Hepatocyte (in vitro differentiated cells): ENCODE measurements at places on chromosomes 7 and 10. TPM values are rescaled to one million over a fixed set of nuclear protein-coding genes. Genes with fewer than 3 reads are reported as not detected.

The SLC13A1 gene
- 0.07 and 0.28 TPM in 2 replicates for total RNA-seq

The EVX1 gene
- 1.1 and 1.6 TPM in 2 replicates for total RNA-seq

The SMKR1 gene
- 0.88 TPM in 1 of 2 replicates, not detected in the other for total RNA-seq

DNA sequence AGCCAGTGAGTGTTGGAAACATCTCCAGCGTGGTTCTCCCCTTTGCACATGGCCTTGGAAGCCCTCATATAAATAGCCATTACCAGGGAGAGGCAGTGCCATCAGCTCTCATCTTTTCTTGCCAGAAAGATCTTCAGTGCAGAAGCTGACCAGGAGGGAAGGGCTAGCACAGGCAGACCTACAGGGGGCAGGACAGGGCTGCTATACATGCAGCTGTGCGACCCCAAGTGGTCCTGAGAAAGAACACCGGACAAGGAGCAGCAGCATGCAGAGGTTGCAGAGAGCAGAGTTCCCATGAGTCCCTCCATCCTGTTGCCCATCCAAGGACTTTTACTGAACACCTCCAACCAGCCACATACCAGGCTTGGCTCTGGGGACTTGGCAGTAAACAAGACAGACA is 17.1 kb downstream of the GRID1 start:
- H3K4me3 ChIP-seq, result no peak overlapping the region
- no peak for DNase-seq
- H3K27me3 ChIP-seq, result peaks cover 4% of the 10 kb centered on the region
- H3K4me1 ChIP-seq, result peaks cover 5% of the 10 kb centered on the region
- no peaks in the 10 kb centered on the region for H3K36me3 ChIP-seq

The GPR22 gene
- total RNA-seq, result 0.07 and 0.08 TPM in 2 replicates

GRCh38 chr7:55107946-55108345 is 89.1 kb downstream of the EGFR start:
- no peaks in the 10 kb centered on the region for H3K36me3 ChIP-seq
- peaks cover 54% of the 10 kb centered on the region for H3K4me1 ChIP-seq

DNA sequence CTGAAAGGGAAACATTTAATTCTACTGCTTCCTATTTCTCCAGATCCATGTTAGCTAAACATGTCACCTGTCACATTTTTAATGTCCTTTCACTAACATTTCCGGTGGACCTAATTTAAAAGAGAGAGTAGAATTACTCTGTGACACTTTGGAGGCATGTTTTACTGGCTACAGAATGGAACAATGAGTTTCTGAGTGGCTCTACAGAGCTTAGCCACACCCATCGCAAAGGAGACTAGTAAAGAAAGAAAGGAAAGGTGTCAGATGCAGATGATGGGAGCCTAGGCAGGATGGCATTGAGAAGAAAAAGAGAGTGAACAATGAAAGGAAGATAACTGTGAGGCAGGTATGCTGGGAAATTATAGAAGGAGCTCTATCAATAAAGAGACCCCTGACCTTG is 35.9 kb downstream of the NDUFB2 start:
- no peak for DNase-seq
- no peak overlapping the region for H3K27ac ChIP-seq
- no peak overlapping the region for H3K4me3 ChIP-seq
- no peaks in the 10 kb centered on the region for H3K36me3 ChIP-seq

GRCh38 chr10:122678266-122678665 is 21.4 kb downstream of the C10orf120 start:
- no peaks in the 10 kb centered on the region for H3K36me3 ChIP-seq
- no peaks in the 10 kb centered on the region for H3K4me1 ChIP-seq
- DNase-seq, result no peak
- H3K27me3 ChIP-seq, result peaks cover 7% of the 10 kb centered on the region
- no peak overlapping the region for H3K4me3 ChIP-seq
- no peak overlapping the region for H3K27ac ChIP-seq

- H3K4me1 ChIP-seq, result no peaks in the 10 kb centered on the region
- no peaks in the 10 kb centered on the region for H3K36me3 ChIP-seq
- H3K27me3 ChIP-seq, result no peaks in the 10 kb centered on the region
- no peak overlapping the region for H3K27ac ChIP-seq
Measured at GRCh38 chr7:17168416-17168815, 130.0 kb upstream of the AHR start.

DNA sequence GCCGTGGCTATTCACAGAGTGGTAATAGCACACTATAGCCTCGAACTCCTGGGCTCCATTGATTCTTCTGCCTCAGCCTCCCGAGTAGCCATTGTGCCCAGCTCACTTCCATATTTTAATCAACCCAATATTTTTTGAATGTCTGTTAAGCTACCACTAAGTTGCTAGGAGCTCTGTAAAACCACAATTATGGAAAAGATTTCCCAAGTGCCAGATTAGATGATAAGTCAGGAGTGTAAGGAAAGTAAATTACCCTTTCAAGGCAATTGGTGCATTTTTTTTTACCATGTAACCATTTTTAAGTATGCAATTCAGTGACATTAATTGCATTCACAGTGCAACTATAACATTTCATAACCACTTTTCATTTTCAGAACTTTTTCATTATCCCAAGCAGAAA is 87.5 kb upstream of the GATAD1 start:
- no peaks in the 10 kb centered on the region for H3K36me3 ChIP-seq
- H3K27ac ChIP-seq, result no peak overlapping the region
- DNase-seq, result no peak
- H3K27me3 ChIP-seq, result no peaks in the 10 kb centered on the region
- no peaks in the 10 kb centered on the region for H3K4me1 ChIP-seq

- DNase-seq, result no peak
- no peaks in the 10 kb centered on the region for H3K36me3 ChIP-seq
- no peaks in the 10 kb centered on the region for H3K27me3 ChIP-seq
- peak overlapping the region; percentile 98 for H3K4me3 ChIP-seq
- H3K4me1 ChIP-seq, result peaks cover 41% of the 10 kb centered on the region
- peak overlapping the region; percentile 83 for H3K27ac ChIP-seq
Measured at GRCh38 chr10:121595351-121595805, 2.9 kb downstream of the FGFR2 start.

DNA sequence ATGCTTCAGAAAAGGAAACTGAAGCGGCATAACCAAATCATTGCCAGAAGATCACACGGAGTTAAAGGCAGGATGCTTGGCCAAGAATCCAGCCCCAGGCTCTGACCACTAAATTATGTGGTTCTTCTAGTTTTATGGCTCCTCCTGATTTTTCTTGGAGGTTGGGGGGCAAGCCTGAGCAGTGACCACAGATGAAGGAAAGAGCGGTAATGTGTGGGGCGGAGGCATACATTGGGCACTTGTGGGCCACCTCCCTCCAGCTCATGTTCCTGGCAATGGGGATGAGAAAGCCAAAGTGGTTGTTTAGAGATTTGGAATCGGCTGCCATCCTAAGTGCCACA is 3.2 kb downstream of the TRPV6 start:
- no peak for DNase-seq
- no peaks in the 10 kb centered on the region for H3K4me1 ChIP-seq
- H3K36me3 ChIP-seq, result no peaks in the 10 kb centered on the region

DNA sequence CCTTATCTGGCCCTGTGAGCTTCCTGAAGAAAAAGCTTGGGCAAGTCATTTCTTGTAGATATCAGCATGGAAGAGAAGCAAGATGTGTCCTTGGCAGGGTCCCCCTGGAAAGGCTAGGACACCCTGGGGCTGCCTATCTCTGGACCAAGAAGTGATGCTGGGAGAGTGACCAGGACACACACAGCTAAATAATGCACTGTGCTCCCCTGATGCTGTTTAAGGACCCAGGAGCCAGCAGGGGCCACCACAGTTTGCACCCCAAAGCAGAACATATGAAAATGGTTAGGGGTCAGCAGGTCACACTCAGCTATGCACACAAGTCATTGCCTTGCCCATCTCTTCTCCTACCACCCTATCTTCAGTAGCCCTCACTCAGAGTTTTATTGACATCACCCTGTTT is 47.9 kb upstream of the GPR26 start:
- H3K27me3 ChIP-seq, result no peaks in the 10 kb centered on the region
- no peak overlapping the region for H3K27ac ChIP-seq
- no peak for DNase-seq
- H3K4me1 ChIP-seq, result no peaks in the 10 kb centered on the region

- H3K36me3 ChIP-seq, result no peaks in the 10 kb centered on the region
- H3K4me3 ChIP-seq, result no peak overlapping the region
- no peaks in the 10 kb centered on the region for H3K27me3 ChIP-seq
- H3K27ac ChIP-seq, result no peak overlapping the region
Measured at GRCh38 chr7:31437250-31437865, 76.5 kb upstream of the ITPRID1 start.

The CAV2 gene
- 35.5 and 49.2 TPM in 2 replicates for total RNA-seq

DNA sequence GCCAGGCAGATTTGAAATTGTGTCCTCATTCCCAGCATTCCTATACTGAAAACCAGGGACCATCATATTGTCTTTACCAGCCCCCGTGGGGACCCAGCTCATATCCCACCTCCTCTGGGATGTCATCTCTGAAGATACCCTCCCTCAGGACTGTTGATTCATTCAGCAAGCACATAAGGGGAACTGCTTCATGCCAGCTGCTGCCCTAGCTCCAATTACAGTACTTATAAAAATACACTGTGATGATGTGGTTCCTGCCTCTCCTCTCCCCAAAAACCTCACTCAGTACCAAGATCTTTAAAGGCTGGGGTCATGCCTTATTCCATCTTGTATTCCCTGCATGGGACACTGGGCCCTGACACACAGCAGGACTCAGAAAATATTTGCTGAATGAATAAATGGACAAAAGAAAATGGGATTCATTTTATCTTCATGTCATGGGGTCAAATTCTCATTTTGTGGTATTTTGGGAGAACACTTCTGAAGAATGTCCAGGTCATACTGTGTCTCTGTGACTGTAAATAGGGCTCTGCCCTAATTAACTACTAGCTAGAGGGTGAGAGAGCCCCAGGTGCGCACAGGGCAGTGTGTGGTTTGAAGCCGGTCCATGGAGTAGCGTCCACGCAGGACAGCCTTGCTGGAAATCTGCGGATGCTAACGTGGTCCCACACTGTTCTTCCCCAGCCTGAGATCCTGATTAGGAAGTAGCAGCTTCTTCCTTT is 29.0 kb upstream of the DAGLB start:
- no peaks in the 10 kb centered on the region for H3K27me3 ChIP-seq
- no peak overlapping the region for H3K27ac ChIP-seq
- no peak for DNase-seq
- H3K36me3 ChIP-seq, result no peaks in the 10 kb centered on the region
- no peak overlapping the region for H3K4me3 ChIP-seq
- H3K4me1 ChIP-seq, result peaks cover 27% of the 10 kb centered on the region

- no peak for DNase-seq
- H3K27me3 ChIP-seq, result no peaks in the 10 kb centered on the region
- no peak overlapping the region for H3K27ac ChIP-seq
- H3K4me1 ChIP-seq, result no peaks in the 10 kb centered on the region
- H3K36me3 ChIP-seq, result no peaks in the 10 kb centered on the region
Measured at GRCh38 chr7:71016401-71016800, 115.5 kb upstream of the GALNT17 start.

GRCh38 chr10:35739998-35740397 is 97.9 kb upstream of the FZD8 start:
- no peaks in the 10 kb centered on the region for H3K4me1 ChIP-seq
- H3K4me3 ChIP-seq, result no peak overlapping the region
- H3K36me3 ChIP-seq, result no peaks in the 10 kb centered on the region
- DNase-seq, result no peak

- no peaks in the 10 kb centered on the region for H3K36me3 ChIP-seq
- no peaks in the 10 kb centered on the region for H3K27me3 ChIP-seq
- no peak overlapping the region for H3K4me3 ChIP-seq
- no peak overlapping the region for H3K27ac ChIP-seq
- H3K4me1 ChIP-seq, result no peaks in the 10 kb centered on the region
- no peak for DNase-seq
Measured at GRCh38 chr10:10600004-10600403, 417.7 kb upstream of the CELF2 start.

- H3K27ac ChIP-seq, result no peak overlapping the region
- no peaks in the 10 kb centered on the region for H3K27me3 ChIP-seq
- no peaks in the 10 kb centered on the region for H3K4me1 ChIP-seq
- H3K36me3 ChIP-seq, result peaks cover 3% of the 10 kb centered on the region
Measured at GRCh38 chr7:133591704-133592340, 338.9 kb downstream of the EXOC4 start.

The SNCG gene
- total RNA-seq, result 2.7 and 12.1 TPM in 2 replicates

The VAX1 gene
- not detected in 2 replicates for total RNA-seq

The SFTPA1 gene
- total RNA-seq, result not detected in 2 replicates

DNA sequence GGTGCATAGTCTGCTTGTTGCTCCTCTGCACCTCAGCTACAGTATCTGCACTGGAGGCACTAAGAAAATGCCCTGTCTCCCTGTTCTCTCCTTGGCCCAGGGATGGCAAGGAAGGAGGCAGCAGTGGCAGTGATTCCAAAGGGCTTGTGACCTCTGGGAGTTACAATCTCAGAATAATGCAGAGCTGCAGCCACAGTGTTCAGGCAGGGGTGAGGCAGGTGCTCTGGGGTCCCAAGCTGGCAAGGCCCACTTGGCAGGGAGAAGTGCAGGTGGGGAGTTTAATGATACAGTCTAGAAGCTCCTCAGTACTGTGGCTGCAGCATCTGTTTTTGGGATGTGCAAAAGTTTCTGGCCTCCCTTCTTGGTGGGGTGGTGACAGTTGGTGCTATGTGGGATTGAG is 456.4 kb downstream of the CCSER2 start:
- no peak for DNase-seq

GRCh38 chr7:92802406-92802805 is 34.0 kb downstream of the CDK6 start:
- no peaks in the 10 kb centered on the region for H3K27me3 ChIP-seq
- no peak for DNase-seq
- peaks cover 7% of the 10 kb centered on the region for H3K4me1 ChIP-seq

The TMEM225B gene
- 0.20 and 0.24 TPM in 2 replicates for total RNA-seq

The CPA5 gene
- not detected in 2 replicates for total RNA-seq

DNA sequence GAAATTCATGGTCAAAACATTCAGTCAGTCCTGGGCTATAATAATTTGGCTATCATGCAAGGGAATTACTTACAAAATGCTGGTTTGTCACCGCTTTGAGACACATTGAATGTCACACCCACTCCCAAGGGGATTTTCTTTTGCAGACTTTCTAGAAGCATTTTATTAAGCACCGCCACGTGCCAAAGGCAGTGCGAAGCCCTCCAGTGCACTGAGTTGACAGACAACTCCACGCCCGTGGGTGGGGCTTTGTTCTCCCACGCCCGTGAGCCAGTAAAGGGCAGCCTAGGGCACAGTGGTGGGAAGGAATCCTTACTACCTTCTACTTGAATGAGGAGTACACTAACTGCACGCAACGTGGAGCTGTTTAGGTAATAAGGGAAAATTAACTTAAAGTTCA is 515.8 kb downstream of the KCNMA1 start:
- no peaks in the 10 kb centered on the region for H3K27me3 ChIP-seq
- no peaks in the 10 kb centered on the region for H3K36me3 ChIP-seq

- no peak overlapping the region for H3K4me3 ChIP-seq
- no peak overlapping the region for H3K27ac ChIP-seq
- H3K4me1 ChIP-seq, result no peaks in the 10 kb centered on the region
- H3K36me3 ChIP-seq, result no peaks in the 10 kb centered on the region
- no peak for DNase-seq
Measured at GRCh38 chr7:145293754-145294153, 457.9 kb upstream of the TPK1 start.

The GTPBP10 gene
- 13.0 and 13.1 TPM in 2 replicates for total RNA-seq

GRCh38 chr10:121598263-121599249 is at the start of gene FGFR2:
FGFR2 (minus strand) TSS chr10:121598444; CDS start chr10:121593817, 4,627 bp downstream.
- H3K4me3 ChIP-seq, result peak within 1 kb of the TSS; percentile 98
- H3K4me1 ChIP-seq, result peaks cover 22% of the 10 kb centered on the region
- no peaks in the 10 kb centered on the region for H3K27me3 ChIP-seq
- peak; percentile 95 for DNase-seq
- peak within 1 kb of the TSS; percentile 83 for H3K27ac ChIP-seq

GRCh38 chr7:126659124-126659523 is 593.6 kb downstream of the GRM8 start:
- H3K27me3 ChIP-seq, result no peaks in the 10 kb centered on the region
- no peaks in the 10 kb centered on the region for H3K36me3 ChIP-seq
- H3K4me3 ChIP-seq, result no peak overlapping the region

- peak overlapping the region; percentile 3 for H3K27ac ChIP-seq
- DNase-seq, result no peak
- peaks cover 9% of the 10 kb centered on the region for H3K4me1 ChIP-seq
- H3K4me3 ChIP-seq, result no peak overlapping the region
- H3K36me3 ChIP-seq, result no peaks in the 10 kb centered on the region
Measured at GRCh38 chr10:114357515-114357996, 46.7 kb downstream of the AFAP1L2 start.

The ZNF853 gene
- total RNA-seq, result 8.0 and 9.0 TPM in 2 replicates

The CPVL gene
- total RNA-seq, result 26.2 and 36.6 TPM in 2 replicates
